Upper lobe of left lung (tissue), 6 donors: ENCODE measurements at places on chromosomes 6 and 20. TPM values are rescaled to one million over a fixed set of nuclear protein-coding genes. Genes with fewer than 3 reads are reported as not detected.

DNA sequence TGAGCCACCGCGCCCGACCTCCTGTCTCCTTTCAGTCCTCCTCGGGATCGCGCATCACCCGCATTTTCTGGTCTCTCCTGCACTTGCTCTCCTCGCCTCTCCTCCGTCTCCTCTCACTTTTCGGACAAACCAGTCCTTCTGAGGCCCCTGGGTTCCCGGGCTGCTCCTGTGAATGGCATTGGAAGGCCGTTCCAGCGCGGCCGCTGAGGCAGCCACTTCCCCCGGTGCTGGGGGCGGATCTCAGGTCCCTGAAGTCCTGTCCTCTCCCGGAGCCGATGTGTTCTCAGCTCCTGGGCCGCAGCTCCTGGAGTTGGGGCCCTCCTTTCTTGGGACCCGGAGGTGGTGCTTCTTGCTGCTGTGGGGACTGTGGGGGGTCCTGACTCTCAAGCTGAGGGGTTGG is 803 bp downstream of the MICB start:
- DNase-seq, result peak; percentile 75

GRCh38 chr20:32628960-32629530 is 43.9 kb upstream of the NOL4L start:
- no peak for DNase-seq

Gene ADGRF5
- 178 TPM for total RNA-seq

Gene PRDM1
- total RNA-seq, result 11.5 TPM
